ENCODE measurements at places on chromosomes 11 and 22. TPM values are rescaled to one million over a fixed set of nuclear protein-coding genes. Genes with fewer than 3 reads are reported as not detected.
A peak's percentile ranks its signal among the peaks of the same experiment; 100 is the strongest.

Gene CSRP3
- not detected for total RNA-seq

Gene GAL
- total RNA-seq: 0.52 TPM

Gene DDT
- total RNA-seq: 48.5 TPM

DNA sequence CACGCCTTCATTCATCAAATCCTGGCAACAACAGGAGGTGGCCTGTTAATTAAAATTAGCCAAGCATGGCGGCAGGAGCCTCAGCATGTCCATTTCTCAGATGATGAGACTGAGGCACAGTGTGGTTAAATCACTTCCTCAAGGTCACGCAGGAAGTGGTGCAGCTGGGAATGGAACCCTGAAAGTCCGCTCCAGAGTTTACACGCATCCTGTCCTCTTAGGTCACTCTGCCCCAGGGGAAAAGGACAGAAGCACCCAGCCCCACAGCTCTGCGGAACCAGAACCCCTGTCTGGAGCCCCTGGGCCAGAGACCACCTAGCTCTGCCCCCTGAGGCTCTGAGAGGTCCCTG lies 19.6 kb downstream of the RPL3 start:
- no peak for DNase-seq

DNA sequence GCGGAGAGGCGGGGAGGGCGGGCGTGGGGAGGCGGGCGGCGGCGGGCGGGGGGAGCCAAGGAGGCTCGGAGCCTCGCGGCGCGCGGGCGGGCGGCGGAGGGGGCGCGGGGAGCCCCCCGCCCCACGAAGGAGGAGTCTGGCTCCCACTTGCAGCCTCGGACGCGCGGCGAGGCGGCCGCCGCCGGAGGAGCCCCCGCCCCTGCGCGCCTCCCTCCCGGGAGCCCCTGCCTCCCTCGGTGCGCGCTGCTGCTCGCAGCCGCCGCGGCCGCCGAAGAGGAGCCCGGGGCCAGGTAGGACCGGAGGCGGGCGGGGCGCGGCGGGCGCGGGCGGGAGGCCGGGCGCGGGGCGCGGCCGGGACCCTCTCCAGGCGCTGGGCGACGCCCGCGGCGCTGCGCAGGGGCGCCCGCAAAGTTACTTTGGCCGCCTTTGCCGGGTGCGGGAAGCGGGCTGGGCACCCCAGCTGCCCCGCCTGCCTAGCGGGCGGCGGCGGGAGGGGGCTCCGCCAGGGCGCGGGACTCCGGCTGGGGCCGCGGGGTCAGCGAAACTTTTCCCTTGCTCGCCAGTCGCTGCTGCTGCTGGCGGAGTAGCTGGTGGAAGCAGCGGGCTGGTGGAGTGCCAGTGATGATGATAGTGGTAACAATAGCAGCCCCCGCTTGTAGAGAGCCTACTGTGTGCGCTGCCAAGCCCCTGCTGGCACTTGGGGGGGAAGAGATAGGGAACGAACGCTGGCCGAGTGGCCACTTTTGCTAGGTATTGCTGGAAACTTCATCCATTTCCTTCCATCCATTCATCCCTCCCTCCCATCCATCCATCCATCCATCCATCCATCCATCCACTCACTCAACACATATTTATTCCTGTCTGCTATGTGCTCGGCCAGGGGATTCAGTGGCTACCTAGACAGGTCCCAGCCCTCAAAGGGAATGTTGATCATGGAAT lies at the start of gene MPPED1:
Gene MPPED1 (plus strand): TSS at position 146 of the 939 bp plus-strand sequence. CDS start 12,972 bp downstream, outside the sequence.
- no peak for DNase-seq

Gene OPCML
- total RNA-seq: 0.60 TPM

DNA sequence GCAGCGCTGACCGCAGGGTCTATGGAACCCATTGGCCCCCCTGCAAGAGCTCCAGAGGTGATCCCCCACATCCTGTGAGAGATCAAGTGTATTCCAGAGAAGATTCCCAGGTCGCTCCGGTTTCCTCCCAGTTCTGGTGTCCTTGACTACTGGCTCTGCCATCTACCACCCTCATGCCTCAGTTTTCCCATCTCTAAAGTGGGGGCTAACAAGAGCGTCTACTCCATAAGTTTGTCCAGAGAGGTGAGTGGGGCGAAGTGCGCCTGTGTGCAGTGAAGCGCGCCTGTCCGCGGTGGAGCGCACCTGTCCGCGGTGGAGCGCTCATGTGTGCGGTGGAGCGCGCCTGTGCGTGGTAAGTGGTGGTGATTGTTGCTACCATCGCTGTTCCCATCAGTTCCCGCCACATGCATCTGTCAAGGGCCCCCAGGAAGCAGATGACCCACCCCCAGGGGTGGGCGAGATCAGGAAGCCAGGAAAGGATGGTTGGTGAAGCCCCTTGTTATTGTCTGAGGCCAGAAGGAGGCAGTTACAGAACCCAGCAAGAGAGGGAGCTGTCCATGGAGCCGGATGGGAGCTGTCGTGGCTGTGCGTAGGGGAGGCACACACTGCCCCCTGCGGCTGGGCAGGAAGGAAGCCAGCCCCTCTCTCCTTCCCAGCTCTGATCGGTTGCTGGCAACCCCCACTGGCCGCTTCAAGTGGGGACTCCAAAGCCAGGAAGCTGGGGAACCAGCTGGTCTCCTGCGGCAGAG lies 73.2 kb upstream of the FGF3 start:
- DNase-seq: peak; percentile 65

All from posterior vena cava (tissue), 2 donors.